ENCODE measurements at places on chromosomes 7 and 10. TPM values are rescaled to one million over a fixed set of nuclear protein-coding genes. Genes with fewer than 3 reads are reported as not detected.

TMEM254 gene
- polyA plus RNA-seq, result 8.6 TPM

PIP gene
- not detected for polyA plus RNA-seq

DNA sequence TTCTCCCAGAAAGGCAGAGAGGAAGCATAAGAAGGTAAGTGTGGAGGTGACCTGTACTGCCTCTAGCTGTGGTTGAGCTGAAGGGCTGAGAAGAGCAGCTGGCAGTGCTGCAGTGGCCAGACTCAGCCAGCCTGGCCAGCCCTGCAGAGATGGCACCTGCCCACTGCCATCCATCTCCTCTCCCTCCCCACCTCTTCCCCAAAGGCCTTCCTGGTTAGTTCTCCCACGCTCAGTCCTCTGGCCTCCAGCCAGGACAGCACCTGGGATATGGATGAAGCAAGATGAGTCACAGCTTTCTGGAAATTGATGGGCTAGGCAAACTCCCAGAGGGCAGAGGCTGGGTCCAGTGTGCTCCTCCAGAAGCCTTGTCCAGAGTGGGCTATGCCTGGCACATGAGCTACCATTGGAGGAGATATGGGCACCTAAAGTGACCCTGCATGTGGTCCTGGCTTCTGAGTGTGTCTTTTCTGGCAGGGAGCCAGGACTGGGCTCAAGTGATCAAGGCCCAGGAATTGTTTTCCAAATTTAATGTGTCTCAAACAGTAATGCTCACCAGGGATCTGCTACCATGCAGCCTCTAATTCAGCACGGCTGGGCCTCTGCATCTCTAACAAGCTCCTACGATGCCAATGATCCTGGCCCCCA, 81.0 kb upstream of the CACUL1 start:
- H3K27me3 ChIP-seq, result no peaks in the 10 kb centered on the region
- peaks cover 4% of the 10 kb centered on the region for H3K4me1 ChIP-seq
- H3K4me3 ChIP-seq, result no peak overlapping the region

GRCh38 chr10:131651674-131652437, 249.0 kb upstream of the PPP2R2D start:
- no peak for DNase-seq
- no peaks in the 10 kb centered on the region for H3K4me1 ChIP-seq
- H3K4me3 ChIP-seq, result no peak overlapping the region
- H3K27ac ChIP-seq, result no peak overlapping the region

- no peaks in the 10 kb centered on the region for H3K27me3 ChIP-seq
- peak overlapping the region; percentile 46 for H3K27ac ChIP-seq
- DNase-seq, result peak; percentile 66
- H3K4me1 ChIP-seq, result peaks cover 12% of the 10 kb centered on the region
- no peaks in the 10 kb centered on the region for H3K36me3 ChIP-seq
Observed at GRCh38 chr10:95246582-95247051, 44.2 kb downstream of the PDLIM1 start.
